ENCODE measurements at places on chromosomes 5 and 9.

DNA sequence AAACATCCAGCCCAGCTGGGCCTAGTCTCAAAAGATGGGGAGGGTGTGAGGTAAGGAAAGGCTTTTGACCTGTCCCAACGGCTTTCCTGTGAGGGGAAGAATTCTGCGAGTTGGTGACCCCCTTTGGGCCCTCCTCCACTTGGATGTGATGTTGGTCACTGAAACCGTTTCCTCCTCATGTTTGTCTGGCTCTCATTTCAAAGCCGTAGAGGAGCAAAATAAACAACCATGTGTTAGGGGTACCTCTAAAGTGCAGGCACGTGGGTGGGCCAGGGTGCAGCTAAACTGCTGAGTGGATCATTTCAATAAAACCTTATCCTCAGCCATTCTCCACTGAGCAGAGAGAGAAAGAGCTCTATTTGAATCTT is 84.3 kb upstream of the MELK start:
- no peak for DNase-seq

GRCh38 chr5:174900240-174900865 is 176.0 kb downstream of the MSX2 start:
- DNase-seq, result no peak

DNA sequence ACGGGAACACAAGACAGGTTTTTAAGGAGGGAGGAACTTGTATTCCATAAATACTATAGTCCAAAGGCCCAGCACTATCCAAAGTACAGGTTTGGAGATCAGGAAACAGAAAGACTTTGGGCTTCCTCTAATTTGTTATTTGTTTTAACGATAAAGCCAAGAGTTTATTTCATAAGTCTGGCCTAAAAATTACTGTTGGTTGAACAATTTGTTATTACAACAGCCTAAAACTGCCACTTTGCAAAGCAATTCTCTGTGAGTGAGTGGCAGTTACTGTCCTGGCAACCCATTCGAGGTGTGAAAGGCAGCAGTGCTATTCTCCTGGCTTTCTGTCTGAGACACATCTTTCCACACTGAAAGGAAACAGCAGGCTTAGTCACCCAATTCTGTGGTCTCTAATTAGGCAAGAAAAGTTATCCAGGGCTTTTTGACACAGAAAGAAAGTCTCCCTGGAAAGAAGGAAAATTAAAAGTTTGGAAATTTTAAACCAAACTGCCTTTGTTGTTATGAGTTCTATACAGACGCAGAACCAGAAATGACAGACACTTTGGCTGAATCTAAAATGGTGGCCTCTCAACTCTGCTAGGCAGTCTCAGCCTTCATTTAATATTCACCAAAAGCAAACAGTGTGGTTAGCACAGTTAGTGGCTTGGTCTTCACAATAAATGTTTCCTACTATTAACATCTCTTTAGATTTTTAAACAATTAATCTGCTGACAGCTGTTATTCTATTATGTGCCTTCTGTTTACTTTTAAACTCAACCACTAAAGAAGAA is 33.9 kb downstream of the PSMB7 start:
- peak; percentile 46 for DNase-seq

GRCh38 chr9:78298046-78298765 is 1.3 kb downstream of the PSAT1 start:
- DNase-seq, result no peak

GRCh38 chr9:71179183-71179582 is 57.8 kb upstream of the TRPM3 start:
- no peak for DNase-seq
